ENCODE measurements at places on chromosomes 2 and 18.

DNA sequence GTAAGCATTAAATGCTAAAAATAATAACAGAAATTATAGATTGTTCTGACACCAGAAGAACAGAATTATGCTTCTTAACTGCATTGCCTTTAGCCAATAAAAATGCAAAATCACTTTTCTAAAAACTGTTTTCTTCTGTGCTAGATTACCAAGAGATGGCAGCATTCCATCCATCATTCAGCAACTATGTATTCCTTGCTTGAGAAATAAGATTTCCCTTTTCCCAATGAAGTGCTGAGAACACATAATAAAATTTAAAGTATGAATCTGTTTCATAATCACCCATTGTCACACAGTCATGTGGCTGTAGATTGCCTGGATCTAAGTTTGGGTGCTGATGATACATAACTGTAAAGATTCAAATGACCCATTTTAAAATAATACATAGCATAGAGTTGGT is 504.2 kb downstream of the TDRD15 start:
- DNase-seq = no peak

DNA sequence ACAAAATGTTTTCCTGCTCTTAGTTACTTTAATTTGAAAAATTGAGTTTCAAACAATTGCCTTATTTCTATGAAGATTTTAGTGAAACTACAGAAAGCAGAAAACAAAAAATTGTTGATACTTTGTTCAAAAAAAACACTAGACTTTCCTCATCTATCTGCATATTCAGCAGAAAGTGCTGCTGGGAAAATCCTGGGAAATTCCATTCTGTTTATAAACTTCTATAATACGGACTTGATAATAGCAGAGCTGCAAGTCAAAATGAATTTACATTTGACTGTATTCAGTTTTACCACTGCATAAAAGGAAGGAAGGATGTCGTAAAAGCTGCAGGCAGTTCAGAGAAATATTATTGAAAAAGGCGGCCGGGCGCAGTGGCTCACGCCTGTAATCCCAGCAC is 24.9 kb upstream of the ERICH2 start:
- no peak for DNase-seq

DNA sequence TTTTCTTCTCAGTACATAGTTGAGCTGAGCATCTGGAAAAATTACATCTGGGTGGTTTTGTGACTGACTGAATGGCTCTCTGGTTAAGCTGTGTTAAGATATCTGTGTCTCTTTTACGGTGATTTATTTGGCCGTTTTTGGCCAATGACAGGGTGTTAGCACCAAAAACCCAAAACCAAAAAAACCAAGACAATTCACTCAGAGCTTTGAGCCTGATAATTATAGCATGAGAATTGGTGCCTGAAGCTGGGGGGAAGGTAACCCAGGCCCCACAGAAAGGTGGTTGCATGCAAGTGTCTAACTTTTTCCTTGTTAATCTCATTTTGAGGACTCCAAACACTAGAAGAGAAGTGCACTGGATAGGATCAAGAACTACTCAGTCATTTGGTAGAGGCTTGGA is 4.5 kb downstream of the CD28 start:
- DNase-seq = no peak

DNA sequence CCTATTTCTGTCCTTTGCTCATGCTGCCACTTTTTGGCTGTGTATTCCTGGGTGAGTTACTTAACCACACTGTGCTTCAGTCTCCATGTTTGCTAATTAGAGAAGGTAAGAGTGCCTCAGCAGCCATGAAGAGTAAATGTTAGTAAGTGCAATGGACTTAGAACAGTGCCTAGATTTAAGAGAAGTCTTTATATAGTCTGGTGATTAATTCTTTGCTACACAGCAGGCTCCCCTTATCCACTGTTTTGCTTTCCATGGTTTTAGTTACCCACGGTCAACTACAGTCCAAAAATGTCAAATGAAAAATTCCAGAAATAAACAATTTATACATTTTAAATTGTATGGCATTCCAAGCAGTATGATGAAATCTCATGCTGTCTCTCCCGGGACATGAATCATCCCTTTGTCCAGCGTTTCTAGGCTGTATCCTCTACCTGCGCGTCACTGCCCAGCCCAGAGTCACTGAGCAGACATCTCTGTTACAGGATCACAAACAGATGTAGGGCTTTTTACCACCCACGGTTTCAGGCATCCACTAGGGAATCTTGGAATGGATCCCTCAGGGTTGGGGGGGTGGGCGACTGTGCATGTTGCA is 91.0 kb downstream of the CTIF start:
- DNase-seq = peak; percentile 37

DNA sequence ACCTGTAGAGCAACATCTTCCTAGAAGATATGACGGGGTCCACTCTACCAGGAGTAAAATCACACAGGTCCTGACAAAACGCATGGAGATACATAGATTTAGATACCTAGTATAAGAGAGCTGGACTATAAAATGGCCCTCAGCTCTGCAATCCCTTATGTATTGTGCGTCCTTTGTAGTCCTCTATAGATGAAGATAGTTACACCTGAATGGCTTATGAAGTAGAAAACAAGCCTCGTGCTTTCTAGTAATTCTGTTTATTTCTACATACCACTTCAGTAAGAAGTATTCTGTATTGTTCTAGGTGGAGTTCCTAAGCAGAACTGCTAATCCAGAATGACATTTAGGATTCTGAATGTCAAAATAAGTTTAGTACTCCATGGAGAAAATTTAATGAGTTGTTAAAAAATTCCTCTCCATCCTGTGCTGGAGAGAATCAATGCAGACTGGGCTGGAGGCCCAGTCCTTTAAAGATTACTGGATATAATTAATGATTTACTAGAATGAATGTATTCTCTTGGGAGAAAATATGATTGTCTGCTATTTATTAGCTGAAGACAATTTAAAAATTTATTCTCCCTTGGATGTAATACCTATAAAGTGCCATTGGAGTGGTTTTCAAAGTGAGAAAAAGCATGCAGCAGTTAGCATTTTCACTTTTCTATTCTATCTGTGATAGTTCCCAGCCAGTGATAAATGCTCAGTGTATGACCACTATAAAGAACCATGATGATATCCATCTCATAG is 147.3 kb upstream of the UNC80 start:
- no peak for DNase-seq

- DNase-seq = no peak
These were observed 34.2 kb downstream of the CHRNA1 start for GRCh38 chr2:174729797-174730697.

- no peak for DNase-seq
These were observed 2.8 kb downstream of the SP9 start for GRCh38 chr2:174337337-174338146.

GRCh38 chr18:76860411-76860810 is 38.1 kb downstream of the ZNF236 start:
- DNase-seq = no peak

DNA sequence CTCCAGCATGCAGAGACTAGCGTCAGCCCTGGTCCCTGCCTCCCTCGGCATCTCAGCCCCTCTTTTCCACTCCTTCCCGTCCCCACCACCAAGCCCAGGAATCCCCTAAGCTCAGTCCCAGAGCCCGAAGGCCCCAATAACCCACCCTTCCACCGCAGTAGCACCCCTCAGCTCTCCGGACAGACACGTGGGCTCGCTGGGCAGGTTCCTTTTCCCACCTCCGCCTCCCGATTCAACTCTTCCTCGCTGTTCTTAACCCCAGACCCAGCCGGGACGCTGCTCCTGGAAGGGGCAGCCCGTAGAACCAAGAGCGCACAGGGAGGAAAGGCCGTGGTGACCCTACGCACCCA is 1.4 kb downstream of the IHH start:
- no peak for DNase-seq

DNA sequence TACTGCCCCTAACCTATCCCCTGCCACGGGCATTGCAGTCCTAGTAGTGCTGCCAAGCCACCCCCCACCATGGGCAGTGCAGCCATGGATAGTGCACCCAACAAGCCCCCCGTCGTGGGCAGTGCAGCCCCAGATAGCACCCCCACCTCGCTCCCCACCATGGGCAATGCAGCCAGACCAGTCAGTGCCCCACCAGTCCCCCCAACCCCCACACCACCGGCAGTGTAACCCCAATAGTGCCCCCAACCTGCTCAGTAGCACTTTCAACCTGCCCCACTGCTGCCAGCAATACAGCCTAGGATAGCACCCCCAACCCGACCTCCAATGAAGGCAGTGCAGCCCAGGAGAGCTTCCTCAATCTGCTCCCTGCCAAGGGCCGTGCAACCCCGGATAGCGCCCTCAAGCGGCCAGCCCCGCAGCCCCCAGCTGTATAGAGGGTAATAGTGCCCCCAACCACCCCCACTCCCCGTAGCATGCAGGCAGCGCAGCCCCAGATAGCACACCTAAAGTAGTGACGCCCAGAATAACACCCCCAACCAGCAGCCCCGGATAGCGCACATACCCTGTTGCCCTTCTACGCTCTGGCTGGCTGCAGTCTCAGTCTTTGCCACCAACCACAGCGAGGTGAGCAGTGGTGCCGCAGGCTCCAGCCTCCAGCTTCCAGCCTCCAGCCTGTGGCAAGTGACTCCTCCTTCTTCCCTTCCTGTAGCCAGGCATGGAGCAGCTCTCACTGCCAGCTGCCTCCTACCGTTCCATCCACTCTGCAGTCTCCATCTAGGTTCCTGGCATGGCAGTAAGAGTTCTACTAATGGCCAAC is 45.4 kb upstream of the ANKRD62 start:
- no peak for DNase-seq

GRCh38 chr2:224944707-224945547 is 97.3 kb downstream of the DOCK10 start:
- DNase-seq = no peak

- DNase-seq = no peak
These were observed 166.3 kb upstream of the SERTAD2 start for GRCh38 chr2:64819774-64820688.

DNA sequence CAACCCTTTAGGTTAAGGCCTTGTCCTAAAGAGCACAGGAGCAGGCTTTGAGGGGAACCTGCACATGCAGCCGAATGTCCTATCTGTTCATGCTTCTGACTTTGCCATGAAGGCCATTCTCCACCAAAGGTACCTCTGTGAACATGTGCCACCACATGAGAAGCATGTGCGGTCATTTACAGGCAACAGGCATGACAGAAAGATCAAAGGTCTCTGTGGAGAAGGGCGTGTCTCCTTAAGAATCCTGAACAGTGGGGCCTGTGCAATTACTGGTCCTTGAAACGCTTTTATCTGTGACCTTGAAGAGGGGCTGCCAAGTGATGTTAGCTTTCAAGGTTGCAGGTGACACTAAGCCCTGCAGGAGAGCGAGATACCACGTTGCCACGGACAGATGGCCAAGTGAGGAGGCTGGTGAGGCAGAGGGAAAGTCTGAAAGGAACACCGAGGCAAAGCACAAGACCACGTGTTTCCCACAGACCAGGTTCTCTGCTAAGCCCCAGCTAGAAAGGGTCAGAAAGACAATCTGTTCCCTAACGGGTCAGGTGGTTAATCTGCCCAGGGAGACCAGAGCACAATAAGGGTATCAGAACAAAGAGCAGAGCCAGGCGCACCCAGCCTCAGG is 19.5 kb upstream of the POMC start:
- no peak for DNase-seq

DNA sequence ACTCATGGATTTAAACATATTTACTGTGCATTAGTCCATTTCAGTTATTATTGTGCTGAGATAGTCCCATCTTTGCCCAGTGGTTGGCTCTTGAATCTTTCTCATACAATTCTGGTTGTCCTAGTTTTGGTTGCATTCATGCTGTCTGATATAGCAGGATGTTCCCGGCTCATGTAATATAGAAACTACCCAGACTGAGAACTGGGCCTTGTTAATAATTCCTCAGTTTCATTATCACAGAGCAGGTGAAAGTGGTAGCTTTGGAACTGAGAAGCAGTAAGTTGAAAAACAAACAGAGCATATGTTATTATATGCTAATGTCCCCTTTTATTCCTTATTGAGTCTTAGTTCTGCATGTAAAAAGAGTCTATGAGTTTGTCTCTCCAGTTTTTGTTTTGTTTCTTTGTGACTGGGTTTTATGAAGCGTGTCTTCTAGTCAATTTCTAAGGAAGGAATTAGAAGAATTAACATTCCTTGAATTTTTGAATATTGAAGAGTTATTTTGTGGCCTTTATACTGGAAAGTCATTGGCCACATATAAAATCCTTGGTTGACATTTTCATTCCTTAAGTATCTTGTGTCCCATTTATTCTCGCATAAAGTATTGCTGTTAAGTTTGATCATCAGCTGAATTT is 43.3 kb downstream of the EIF5B start:
- no peak for DNase-seq

Data from glomerular endothelial cell (primary cell).